ENCODE measurements at places on chromosomes 16 and 17.

DNA sequence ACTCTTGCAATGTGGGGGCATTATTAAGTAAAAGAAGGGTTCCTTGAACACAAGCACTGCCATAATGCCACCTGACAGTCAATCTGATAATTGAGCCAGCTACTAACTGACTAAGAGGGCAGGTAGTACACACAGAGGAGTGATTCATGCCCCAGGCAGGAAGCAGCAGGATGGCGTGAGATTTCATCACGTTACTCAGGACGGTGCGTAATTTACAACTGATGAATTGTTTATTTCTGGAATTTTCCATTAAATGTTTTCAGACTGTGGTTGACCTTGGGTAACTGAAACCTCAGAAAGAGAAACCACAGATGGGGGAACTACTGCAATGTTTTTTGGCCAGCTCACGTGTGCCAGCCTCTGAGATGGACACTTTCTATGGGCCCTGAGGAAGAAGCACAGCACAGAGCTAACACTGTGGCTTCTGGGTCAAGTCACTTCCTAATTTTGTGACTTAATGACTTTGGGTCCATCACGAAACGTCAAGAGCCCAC, 46.7 kb downstream of the C17orf67 start:
- DNase-seq, result peak; percentile 20

DNA sequence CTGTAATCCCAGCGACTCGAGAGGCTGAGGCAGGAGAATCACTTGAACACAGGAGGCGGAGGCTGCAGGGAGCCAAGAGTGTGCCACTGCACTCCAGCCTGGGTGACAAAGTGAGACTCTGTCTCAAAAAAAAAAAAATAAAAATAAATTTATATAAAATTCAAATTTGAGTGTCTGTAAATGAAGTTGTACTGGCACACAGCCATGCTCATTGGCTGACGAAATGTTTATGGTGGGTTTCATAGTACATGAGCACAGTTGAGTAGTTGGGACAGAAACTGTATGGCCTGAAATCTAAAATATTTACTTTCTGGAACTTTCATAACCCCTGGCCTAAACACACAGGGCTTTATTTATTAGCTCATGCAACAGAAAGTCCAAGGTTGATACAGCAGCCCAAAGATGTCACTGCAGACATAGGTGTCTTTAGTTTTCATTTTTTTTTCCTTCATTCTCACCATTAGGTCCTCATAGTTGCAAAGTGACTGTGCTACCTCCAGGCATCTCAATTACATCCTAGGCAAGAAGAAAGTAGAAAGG, 355.3 kb downstream of the SLC39A11 start:
- DNase-seq, result no peak

GRCh38 chr16:23902748-23903414, 67.1 kb downstream of the PRKCB start:
- DNase-seq, result no peak

GRCh38 chr16:79171931-79172705, 428.4 kb downstream of the MAF start:
- DNase-seq, result peak; percentile 39

All from NCI-H1436 (cell line).